NCI-H2081 (cell line): ENCODE measurements at places on chromosomes 4 and X.

DNA sequence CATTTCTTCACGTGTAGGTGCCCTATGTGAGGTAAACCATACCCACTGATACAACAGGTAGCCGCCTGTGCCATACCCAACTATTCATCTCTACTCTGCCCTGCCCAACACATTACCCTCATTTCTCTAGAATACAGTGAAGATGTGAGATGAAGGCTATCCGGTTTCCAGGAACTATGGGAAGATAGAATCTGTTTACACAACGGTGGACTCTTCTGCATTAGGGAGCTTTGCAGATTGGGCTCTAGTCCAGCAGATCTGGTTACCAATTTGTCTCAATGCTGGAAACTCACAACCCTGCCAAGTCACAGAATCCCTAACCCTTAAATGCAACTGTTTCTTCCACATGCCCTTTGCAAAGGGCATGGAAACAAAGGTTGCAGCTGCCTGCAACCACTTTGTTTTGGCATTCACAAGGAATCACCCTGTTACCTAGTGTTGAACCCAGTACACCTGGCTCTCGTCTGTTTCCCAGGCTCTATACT lies 6.4 kb upstream of the SLAIN2 start:
- no peak for DNase-seq

DNA sequence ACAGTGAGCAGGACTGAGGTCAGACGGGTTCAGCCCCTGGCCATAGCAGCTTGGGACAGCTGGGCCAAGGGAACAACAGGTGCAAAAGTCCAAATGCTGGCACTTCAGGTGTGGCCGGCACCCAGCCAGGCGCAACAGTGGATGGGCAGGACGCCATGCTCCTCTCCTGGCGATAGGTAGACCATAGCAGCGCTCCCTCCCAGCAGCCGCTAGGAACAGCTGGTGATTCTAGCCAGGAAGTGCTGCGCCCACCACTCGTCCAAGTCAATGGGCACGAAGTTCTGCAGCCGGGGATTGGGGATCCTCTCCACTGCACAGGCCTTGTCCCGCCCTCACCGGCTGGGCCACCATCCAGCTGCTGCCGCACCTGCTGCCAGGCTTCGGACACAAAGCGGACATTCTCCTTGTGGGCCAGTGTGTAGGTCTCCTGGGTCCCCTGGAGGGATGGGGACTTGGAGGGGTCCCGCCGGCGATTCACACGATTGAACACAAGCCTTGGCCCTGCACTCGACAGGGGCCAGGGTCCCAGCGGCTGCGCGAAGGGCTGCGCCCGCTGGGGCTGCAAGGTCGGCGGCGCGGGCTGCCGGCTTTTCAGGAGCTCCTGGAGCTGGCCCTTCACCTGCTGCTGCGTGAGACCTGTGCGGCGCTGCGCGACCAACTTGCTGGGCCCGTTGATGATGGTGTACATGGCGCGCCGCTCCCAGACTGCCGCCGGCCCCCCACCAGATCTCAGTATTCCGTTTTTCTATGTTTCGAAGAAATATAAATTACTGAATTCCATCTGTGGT lies 227.5 kb upstream of the STK26 start:
- no peak for DNase-seq

GRCh38 chr4:160353548-160353947 lies 1250.7 kb downstream of the RAPGEF2 start:
- no peak for DNase-seq

DNA sequence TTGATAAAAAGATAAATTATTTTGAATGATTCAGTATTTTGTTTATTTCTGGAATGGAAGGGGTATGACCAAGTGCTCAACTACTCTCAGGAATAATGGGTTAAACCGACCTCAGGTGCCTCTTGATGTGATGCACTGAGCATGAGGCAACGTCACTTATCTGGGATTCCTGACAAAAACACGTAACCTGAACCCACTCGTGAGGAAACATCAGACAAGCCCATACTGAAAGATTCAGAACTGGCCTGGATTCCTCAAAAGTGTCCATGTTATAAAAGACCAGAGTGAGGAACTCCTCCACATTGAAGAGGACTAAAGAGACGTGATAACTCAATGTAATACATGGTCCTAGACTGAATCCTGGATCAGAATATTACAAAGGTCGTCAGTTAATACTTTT lies 144.0 kb downstream of the FNIP2 start:
- no peak for DNase-seq

DNA sequence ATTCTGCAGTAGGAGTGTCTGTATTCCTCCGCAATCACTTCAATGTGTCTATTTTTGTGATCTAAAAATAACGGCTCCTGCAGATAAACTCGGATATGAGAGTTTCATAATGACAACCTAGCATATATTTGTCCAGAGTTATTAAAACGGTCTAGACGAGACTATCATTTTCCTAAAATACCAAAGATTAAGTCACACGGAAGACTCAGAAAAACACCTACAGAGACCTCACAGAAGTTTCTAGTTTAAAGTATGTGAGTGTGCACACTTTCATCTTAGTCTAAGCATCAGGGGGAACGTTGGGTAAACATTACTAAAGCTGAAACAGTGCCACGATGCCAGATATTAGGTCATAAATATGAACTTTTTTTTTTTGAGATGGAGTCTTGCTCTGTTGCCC lies 156.9 kb downstream of the AFAP1 start:
- no peak for DNase-seq

GRCh38 chr4:186297013-186297645 lies 31.1 kb downstream of the F11 start:
- DNase-seq = peak; percentile 48

- DNase-seq = no peak
These were observed 5.2 kb downstream of the KCNE5 start for GRCh38 chrX:109619771-109620170.

DNA sequence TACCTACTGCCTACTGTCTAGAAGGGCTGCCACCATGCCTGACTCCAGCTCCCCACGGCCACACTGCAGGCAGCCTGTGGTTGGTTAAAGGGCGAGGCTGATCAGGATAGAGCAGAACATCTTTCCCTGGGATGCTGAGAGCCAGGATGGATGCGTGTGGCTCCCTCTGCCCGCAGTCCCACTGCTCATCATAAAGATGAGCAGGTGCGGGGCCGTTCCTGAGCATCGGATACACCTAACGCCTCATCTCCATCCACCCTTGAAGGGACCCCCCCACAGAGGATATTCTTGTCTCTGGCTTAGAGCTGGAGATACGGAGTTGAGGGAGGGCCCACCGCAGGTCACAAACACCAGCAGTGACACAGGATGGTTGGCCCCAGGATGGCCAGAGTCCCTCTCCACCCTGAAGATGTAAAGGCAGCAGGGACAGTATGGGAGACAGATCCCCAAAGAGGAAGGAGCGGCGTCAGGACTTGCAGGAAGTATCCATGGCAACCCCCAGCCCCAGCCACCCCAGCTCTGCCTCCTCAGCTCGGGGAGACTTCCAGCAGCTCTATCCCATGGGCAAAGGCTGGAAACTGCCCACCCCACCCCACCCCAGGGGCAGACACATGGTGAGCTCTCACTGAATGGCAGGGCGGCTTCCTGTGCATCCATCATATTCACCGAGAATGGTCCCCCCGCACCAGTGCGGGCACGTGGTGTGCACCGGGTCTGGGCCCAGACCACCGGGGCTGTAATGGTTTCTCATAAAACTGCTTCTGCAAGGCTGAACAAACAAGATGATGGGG lies 19.3 kb downstream of the PPP2R2C start:
- no peak for DNase-seq

DNA sequence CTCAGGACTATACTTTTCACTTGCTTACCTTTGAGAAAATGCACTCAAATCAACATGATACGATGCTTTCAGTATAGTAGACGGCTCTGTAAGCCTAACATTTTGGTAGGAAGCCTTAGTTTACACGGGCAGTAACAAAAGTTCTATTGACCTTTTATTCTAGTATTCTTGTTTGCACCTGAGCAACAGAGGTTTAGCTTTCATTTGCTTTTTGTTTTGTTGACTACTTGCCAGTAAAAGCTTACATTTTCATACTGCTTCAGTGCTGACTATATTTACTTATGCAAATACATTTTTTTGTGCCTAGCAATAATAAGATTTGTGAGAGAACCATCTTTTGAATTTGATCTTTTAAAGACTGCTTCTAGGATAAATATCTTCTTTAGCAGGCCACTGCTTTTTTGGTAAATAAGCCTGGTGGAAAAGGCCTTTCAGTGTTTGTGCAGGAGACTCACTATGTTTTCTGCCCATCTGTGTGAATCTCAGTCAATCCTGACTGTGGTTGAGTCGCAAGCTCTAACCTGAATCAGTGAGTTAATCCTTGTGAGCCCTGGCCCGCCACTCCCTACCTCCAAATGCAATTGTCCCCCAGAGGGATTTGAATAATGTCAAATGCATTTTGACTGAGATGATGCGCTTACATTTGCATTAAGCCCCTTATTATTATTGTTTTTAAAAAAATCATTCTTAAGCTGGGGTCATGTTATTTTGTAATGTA lies 21.9 kb downstream of the FHIP1A start:
- DNase-seq = peak; percentile 4

DNA sequence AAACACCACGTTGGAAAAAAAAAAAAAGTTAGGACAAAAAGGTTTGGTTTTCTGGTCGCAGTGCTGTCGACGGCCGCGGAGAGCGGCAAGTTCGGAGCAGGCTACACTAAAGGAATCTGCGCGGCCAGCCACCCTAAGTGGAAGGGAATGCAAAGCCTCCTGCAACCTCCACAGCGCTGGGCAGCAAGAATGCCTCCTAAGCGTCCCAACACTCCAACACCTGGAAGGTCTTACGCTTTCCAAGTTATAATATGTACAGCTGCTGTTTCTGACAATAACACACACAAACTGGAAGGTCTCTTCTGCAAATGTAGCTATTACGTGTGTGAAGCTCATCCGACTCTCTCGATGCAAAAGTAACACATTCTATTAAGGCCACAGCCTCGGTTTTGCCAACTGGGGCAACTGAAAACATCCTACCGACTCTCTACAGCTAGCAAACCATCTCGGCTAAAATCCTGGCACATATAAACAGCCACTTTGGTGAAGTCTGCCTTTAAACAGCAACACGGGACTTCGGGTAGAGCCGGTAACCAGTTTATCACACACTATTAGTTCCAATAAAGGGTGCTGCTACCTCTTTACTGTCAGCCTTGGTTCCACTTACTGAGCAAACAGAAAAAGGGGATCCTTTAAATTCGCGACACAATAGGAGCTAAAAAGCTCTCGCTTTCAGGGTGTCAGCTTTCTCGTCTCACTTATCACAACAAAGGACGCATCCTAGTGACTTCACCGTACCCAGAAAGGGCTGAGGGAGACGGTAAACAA lies 895 bp downstream of the SMIM14 start:
- DNase-seq = peak; percentile 24

DNA sequence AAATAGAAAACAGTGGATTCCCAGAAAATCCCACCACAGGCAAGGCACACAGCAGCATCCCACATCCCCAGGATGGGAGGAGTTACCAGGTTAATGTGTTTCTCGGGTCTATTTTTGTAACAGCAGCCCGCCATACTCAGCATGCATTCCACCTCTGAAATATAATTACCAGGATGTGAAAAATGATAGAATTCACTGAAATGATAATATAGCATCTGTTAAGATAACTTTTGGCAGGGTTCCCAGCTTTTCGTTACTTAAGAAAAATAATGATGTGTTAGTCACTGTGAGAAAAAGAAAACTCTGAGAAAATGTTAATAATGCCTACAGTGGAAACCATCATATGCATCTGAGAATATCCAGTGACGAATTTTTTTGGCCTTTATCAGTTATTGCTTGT lies 87.1 kb downstream of the VCX2 start:
- peak; percentile 75 for DNase-seq

GRCh38 chr4:181140037-181140603 lies 1103.1 kb upstream of the TENM3 start:
- DNase-seq = peak; percentile 59
